Liver (tissue), 10 donors: ENCODE measurements at places on chromosomes 16 and 17.

DNA sequence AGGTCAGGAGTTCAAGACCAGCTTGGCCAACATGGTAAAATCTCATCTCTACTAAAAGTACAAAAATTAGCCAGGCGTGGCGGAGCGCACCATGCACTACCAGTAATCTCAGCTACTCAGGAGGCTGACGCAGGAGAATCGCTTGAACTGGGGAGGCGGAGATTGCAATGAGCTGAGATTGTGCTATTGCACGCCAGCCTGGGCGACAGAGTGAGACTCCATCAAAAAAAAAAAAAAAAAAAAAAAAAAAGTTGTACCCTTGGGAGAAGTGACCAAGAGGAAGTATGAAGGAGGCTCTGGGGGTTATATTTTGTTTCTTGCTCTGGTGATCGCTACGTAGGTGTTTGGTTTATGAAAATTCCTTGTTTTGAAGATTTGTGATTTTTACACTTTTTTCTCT is 66.3 kb downstream of the LITAF start:
- H3K27me3 ChIP-seq = no peaks in the 10 kb centered on the region
- H3K27ac ChIP-seq = no peak overlapping the region
- no peaks in the 10 kb centered on the region for H3K36me3 ChIP-seq

- H3K27ac ChIP-seq = no peak overlapping the region
- no peak for DNase-seq
- H3K27me3 ChIP-seq = no peaks in the 10 kb centered on the region
- H3K4me1 ChIP-seq = peaks cover 44% of the 10 kb centered on the region
- H3K36me3 ChIP-seq = peaks cover 10% of the 10 kb centered on the region
- H3K4me3 ChIP-seq = no peak overlapping the region
Observed at GRCh38 chr16:8683640-8684039, 9.2 kb downstream of the ABAT start.

GRCh38 chr17:18258356-18259038 is at the start of gene FLII:
TSS of gene FLII (minus strand) at chr17:18258738. CDS start at chr17:18258690, 48 bp downstream.
- H3K4me1 ChIP-seq = peaks cover 48% of the 10 kb centered on the region
- H3K4me3 ChIP-seq = peak within 1 kb of the TSS; percentile 92
- peaks cover 10% of the 10 kb centered on the region for H3K36me3 ChIP-seq
- H3K27ac ChIP-seq = peak within 1 kb of the TSS; percentile 88

- DNase-seq = no peak
- H3K27ac ChIP-seq = no peak overlapping the region
- H3K4me1 ChIP-seq = no peaks in the 10 kb centered on the region
- H3K27me3 ChIP-seq = no peaks in the 10 kb centered on the region
- no peak overlapping the region for H3K4me3 ChIP-seq
- no peaks in the 10 kb centered on the region for H3K36me3 ChIP-seq
Observed at GRCh38 chr16:80387318-80387921, 153.4 kb upstream of the DYNLRB2 start.

DNA sequence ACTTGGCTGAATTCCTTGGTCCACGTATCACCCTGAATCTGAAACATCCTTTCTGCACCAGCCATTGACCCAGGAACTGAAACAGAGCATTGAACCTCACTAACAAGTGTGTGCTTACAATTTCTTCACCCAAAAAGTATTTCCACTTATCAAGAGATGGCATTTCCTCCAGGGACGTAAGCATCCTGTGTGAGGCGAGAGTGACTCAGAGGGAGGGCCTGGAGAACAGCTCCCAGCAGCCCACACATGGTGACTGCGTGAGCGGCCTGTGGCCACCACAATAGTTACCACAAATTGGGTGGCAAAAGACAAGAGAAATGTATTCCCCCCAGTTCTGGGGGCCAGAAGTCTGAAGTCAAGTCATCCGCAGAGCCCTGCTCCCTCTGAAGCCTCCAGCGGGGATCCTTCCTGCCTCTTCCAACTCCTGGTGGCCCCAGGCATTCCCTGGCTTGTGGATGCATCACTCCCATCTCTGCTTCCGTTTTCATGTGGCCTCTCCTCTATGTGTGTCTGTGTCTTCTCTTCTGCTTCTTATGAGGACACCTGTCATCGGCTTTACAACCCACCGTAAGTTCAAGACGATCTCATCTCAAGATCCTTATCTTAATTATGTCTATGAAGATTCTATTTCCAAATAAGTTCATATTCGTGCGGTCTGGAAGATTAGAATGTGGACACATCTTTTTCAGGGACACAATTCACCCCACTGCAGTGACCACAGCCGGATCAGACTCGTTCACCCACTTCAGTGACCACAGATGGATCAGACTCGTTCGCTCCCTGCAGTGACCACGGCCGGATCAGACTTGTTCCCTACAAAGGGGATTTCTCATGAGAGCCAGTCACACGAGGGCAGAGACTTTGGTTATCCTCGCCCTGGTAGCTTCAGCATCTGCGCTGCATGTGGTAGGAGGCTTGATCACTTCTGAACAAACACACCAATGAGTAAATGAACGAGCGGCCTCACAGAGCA is 122.6 kb upstream of the FOXF1 start:
- no peaks in the 10 kb centered on the region for H3K4me1 ChIP-seq
- DNase-seq = no peak
- H3K27me3 ChIP-seq = peaks cover 4% of the 10 kb centered on the region
- H3K4me3 ChIP-seq = no peak overlapping the region
- no peak overlapping the region for H3K27ac ChIP-seq

GRCh38 chr16:12503191-12503590 is 300.5 kb downstream of the CPPED1 start:
- DNase-seq = no peak
- no peak overlapping the region for H3K4me3 ChIP-seq
- H3K4me1 ChIP-seq = no peaks in the 10 kb centered on the region
- no peaks in the 10 kb centered on the region for H3K36me3 ChIP-seq
- no peak overlapping the region for H3K27ac ChIP-seq

GRCh38 chr16:9270424-9270823 is 179.0 kb downstream of the HAPSTR1 start:
- DNase-seq = no peak
- no peak overlapping the region for H3K27ac ChIP-seq
- H3K36me3 ChIP-seq = no peaks in the 10 kb centered on the region
- H3K4me3 ChIP-seq = no peak overlapping the region

GRCh38 chr17:28416703-28417311 is 10.8 kb upstream of the SLC46A1 start:
- no peaks in the 10 kb centered on the region for H3K36me3 ChIP-seq
- no peak overlapping the region for H3K4me3 ChIP-seq
- H3K27me3 ChIP-seq = no peaks in the 10 kb centered on the region
- H3K27ac ChIP-seq = no peak overlapping the region
- DNase-seq = no peak
